ENCODE measurements at places on chromosomes 5 and 9.

DNA sequence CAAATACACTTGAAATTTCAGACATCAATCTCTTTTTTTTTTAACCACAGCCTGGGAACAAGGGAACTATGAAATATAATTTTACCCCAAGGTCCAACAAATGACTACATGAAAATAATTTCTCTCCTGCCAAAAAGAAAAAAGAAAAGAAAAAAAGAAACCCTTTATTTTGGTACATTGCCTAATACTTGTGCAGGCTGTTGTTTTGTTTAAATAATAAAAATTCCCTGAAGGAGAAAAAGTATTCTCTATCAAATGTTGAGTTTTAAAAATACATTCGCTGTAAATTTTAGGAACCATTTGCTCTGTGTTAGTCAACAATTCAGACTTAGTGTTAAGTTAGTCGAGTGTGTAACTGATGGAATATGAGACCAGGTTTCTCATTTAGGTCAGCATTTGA lies 155.4 kb downstream of the PRDM6 start:
- no peak for DNase-seq

GRCh38 chr9:123893115-123893514 lies 36.8 kb downstream of the DENND1A start:
- DNase-seq = no peak

DNA sequence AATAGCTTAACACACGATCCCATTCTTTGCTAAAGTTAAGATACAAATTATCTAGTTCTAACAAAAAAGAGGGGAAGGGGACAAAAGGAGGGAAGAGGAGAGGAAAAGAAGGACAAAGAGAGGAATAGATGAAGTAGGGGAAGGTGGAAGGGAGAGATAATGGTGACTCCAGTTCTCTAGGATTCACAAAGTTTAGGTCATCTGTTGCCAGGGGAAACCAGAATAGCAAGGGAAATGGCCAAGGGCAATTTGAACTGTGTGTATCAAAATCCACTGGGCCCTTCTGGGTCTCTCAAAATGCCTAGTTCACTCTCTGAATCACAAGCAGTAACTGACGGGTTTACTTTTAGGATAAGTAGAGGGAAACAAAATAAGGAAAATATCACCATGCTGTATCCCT lies 7.6 kb downstream of the SLC24A2 start:
- DNase-seq = no peak

GRCh38 chr5:99460701-99461100 lies 531.9 kb upstream of the CHD1 start:
- DNase-seq = no peak

- DNase-seq = no peak
Measured at GRCh38 chr9:70435948-70436347, 21.5 kb upstream of the KLF9 start.
